Activated naive CD4-positive, alpha-beta T cell treated with anti-CD3 and anti-CD28 coated beads for 36 hours (primary cell): ENCODE measurements at places on chromosomes 6 and 20. TPM values are rescaled to one million over a fixed set of nuclear protein-coding genes. Genes with fewer than 3 reads are reported as not detected.

Gene GFRAL
- total RNA-seq: not detected

DNA sequence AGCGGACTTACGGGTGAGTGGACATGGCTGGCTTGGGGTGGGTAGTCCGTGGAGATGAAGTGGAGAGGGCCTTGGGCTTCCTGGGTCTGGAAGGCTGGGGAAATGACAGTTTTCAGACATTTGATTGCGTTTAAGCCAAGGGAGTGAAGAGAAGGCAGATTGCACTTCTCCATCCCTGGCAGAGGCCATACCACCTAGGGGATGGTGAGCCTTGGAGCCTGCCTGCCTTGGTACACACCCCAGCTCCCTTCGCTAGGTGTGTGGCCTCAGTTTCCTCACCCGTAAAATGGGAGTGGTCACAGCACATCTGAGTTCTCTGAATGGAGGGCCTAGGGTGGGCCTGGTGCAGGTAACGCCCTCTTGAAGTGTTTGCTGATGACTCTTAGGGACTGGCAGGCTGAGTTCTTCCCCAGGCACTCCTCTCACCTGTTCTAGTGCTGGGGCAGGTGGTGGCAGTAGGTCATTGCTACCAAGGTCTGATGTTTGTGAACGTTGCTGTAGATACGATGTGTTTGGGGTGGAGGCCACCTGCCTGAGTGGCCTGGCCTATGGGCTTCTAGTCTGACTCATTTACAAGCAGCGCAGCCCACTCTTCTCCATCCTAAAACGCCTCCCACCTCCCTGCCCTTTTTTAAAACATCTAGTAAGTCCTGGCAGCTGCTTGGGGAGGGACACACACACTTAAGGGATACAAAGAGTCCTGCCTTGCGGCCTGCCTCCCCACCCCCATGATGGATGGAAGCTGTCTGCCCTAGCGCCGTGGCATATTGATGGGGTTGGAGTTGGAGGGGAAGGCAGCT lies 2.3 kb downstream of the RBM38 start:
- peak overlapping the region; percentile 90 for H3K4me3 ChIP-seq
- H3K27ac ChIP-seq: peak overlapping the region; percentile 94
- DNase-seq: no peak
- H3K4me1 ChIP-seq: peaks cover 67% of the 10 kb centered on the region

GRCh38 chr6:11374036-11375010 lies 141.9 kb upstream of the NEDD9 start:
- H3K36me3 ChIP-seq: peaks cover 39% of the 10 kb centered on the region
- DNase-seq: peak; percentile 52
- H3K4me1 ChIP-seq: peaks cover 74% of the 10 kb centered on the region

Gene CTCFL
- not detected for total RNA-seq

Gene RXRB
- 50.6 TPM for total RNA-seq

Gene FRK
- total RNA-seq: not detected

- no peak overlapping the region for H3K4me3 ChIP-seq
- H3K27ac ChIP-seq: no peak overlapping the region
- no peaks in the 10 kb centered on the region for H3K36me3 ChIP-seq
- no peak for DNase-seq
- H3K27me3 ChIP-seq: peaks cover 13% of the 10 kb centered on the region
Measured at GRCh38 chr6:1418471-1419191, 29.3 kb downstream of the FOXF2 start.

DNA sequence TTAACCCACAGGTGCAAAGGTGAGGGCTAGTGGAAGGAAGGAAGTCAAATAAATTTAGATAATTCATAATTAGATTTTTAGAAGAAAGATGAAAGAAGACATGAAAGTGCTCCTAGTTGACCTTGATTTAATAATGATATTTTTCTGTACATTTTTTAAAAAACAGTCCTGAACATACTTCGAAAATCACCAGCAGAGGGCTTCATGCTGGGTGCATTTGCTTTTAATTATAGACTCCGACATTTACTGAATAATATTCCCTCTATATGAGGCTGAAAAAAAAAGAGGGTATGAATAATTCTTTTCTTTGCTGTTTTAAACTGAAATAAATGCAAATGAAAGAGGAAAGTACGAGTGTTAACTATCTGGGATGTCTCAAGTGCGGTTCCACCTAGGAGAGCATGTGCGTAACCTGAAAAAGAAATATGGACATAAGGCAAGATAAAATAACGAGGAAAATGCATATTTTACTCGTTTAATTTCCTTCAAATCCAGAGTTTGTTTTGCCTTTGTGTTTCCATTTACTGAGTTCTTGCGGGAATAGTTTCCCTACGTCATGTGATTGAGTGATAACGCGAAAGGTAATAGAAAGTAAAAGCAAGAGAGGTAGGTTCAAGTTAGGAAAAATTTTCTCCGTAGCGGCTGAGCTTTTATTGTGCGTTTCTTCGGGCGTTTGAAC lies 3.1 kb upstream of the TFAP2B start:
- H3K27me3 ChIP-seq: peaks cover 65% of the 10 kb centered on the region
- peaks cover 13% of the 10 kb centered on the region for H3K4me1 ChIP-seq
- no peak for DNase-seq
- peak overlapping the region; percentile 79 for H3K4me3 ChIP-seq

Gene MACROD2
- not detected for total RNA-seq

GRCh38 chr20:10034717-10035571 lies at the start of gene ANKEF1:
TSS of gene ANKEF1 (plus strand) at chr20:10034987. CDS start at chr20:10038302, 3,315 bp downstream.
- peaks cover 6% of the 10 kb centered on the region for H3K4me1 ChIP-seq
- H3K4me3 ChIP-seq: peak within 1 kb of the TSS; percentile 66
- H3K36me3 ChIP-seq: peaks cover 3% of the 10 kb centered on the region
- DNase-seq: peak; percentile 75
- no peak within 1 kb of the TSS for H3K27ac ChIP-seq
- no peaks in the 10 kb centered on the region for H3K27me3 ChIP-seq

Gene TRAPPC3L
- not detected for total RNA-seq

DNA sequence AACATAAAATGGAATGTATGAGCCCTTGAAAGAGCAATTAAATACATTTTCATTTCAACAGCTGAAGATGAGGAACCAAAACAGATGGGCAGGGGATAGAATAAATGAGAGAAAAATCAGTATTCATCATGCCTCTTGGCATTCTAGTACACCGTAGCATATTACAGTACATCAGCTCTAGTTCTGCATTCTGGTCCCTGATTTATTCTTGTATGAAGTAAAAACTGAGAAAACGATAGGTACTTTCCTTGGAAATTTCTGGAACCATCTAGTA lies 349.4 kb downstream of the ARHGAP18 start:
- no peak overlapping the region for H3K27ac ChIP-seq
- peaks cover 9% of the 10 kb centered on the region for H3K27me3 ChIP-seq
- H3K36me3 ChIP-seq: no peaks in the 10 kb centered on the region
- peaks cover 4% of the 10 kb centered on the region for H3K4me1 ChIP-seq
- H3K4me3 ChIP-seq: no peak overlapping the region

Gene SLC52A3
- not detected for total RNA-seq

Gene DEFB121
- not detected for total RNA-seq

DNA sequence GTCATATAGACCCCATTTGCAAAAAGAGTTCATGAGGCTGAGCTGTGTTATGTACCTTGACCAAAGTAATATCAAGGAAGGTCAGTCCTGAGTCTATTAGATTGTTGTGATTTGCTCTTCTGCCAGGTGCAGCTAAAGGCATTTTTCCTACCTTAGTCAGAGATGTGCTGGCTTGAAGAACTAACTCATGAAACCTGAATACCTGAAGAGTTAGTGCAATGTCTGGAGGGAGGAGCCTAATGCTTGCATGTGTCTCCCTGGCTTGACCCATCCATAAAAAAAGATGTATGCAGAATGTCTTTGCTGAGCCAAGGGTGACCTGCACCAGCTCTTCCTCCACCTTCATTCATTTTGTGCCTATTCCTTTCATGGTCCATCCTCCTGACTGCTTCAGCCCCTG lies 742.0 kb downstream of the KIF16B start:
- H3K27ac ChIP-seq: no peak overlapping the region
- no peak overlapping the region for H3K4me3 ChIP-seq
- DNase-seq: no peak
- H3K36me3 ChIP-seq: no peaks in the 10 kb centered on the region
- no peaks in the 10 kb centered on the region for H3K27me3 ChIP-seq

DNA sequence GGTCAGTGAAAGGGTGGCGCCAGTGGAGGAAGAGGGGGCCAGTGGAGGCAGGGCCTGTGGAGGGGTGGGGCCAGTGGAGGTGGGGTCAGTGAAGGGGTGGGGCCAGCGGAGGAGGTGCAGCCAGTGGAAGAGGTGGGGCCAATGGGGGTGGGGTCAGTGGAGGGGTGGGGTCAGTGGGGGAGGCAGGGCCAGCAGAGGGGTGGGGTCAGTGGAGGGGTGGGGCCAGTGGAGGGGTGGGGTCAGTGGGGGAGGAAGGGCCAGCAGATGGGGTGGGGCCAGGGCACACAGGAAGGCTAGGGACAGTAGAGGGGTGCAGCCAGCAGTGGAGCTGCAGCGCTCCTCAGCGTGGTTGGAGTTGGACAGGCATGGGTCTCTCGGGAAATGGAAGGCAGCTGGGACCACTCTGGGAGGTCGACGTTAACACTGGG lies 18.7 kb downstream of the ADRM1 start:
- no peak overlapping the region for H3K4me3 ChIP-seq
- peak; percentile 31 for DNase-seq
- H3K36me3 ChIP-seq: no peaks in the 10 kb centered on the region

Gene CDH26
- total RNA-seq: 1.8 TPM

Gene CST7
- total RNA-seq: 43.1 TPM

Gene DCBLD1
- total RNA-seq: 1.4 TPM

DNA sequence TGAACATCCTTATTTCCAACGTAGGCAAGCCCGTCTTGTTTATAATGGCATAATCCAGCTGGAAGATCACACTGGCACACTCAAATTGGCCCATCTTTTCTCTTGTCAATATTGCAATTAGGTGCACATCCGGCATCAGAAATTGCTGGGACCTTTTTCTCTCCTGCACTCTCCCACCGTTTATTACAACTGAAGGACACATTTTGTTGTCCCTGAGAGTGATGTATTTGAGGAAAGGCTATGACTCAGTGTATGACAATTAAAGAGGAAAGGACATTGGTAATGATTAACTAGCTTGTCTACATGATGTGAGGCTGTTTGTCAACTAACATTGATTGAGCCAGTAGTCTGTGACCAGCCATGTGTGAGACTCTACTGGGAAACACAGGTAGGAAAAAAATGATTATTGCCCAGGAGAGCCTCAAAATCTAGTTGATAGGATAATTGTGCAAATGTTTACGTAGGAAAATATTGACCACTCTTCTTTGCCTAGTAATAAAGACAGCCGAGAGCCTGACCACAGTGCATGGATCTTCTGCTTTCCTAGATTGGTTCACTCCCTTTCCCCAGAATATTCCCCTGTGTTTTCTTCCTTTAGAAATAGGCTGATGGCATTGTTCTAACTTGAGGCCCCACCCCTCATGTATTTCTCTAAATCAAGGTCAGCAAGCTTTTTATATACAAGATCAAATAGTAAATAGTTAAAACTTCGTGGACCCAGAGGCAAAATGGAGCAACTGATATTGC lies 230.0 kb upstream of the BTBD3 start:
- H3K27me3 ChIP-seq: peaks cover 21% of the 10 kb centered on the region
- H3K4me1 ChIP-seq: no peaks in the 10 kb centered on the region
- DNase-seq: no peak
- no peak overlapping the region for H3K4me3 ChIP-seq
- peaks cover 1% of the 10 kb centered on the region for H3K36me3 ChIP-seq

DNA sequence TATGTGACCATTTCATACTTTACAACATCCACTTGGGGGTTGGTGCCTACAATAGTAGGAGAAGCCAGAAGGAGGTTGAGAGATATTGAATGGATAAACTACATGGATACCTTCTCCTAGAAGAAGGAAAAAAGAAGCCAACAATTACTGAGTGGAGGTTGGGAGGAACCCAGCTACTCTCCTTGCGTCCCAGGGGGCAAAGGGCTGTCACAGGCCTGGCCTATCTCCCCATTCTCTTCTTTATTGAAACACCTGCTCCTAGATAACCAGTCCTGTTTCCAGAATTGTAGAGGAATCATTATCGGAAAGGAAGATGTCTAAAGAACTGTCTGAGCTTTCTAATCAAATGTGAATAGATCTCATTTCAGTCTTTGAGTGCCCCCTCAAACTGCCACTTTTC lies 115.1 kb downstream of the MAP7 start:
- H3K4me1 ChIP-seq: no peaks in the 10 kb centered on the region
- H3K36me3 ChIP-seq: no peaks in the 10 kb centered on the region
- H3K27me3 ChIP-seq: no peaks in the 10 kb centered on the region

Gene WFDC10B
- not detected for total RNA-seq

Gene DCDC2
- total RNA-seq: not detected

- H3K27me3 ChIP-seq: peaks cover 6% of the 10 kb centered on the region
- H3K36me3 ChIP-seq: no peaks in the 10 kb centered on the region
- no peak overlapping the region for H3K4me3 ChIP-seq
- DNase-seq: no peak
Measured at GRCh38 chr20:9500121-9500520, 14.3 kb upstream of the LAMP5 start.

- H3K27ac ChIP-seq: no peak overlapping the region
- peaks cover 44% of the 10 kb centered on the region for H3K27me3 ChIP-seq
- peaks cover 12% of the 10 kb centered on the region for H3K4me1 ChIP-seq
- H3K4me3 ChIP-seq: peak overlapping the region; percentile 66
Measured at GRCh38 chr6:12956991-12957320, 240.4 kb downstream of the PHACTR1 start.

- peak; percentile 35 for DNase-seq
- no peaks in the 10 kb centered on the region for H3K36me3 ChIP-seq
- H3K4me1 ChIP-seq: no peaks in the 10 kb centered on the region
- H3K4me3 ChIP-seq: no peak overlapping the region
- no peak overlapping the region for H3K27ac ChIP-seq
Measured at GRCh38 chr20:43408848-43409576, 48.7 kb upstream of the SRSF6 start.

Gene LZTS3
- total RNA-seq: 1.4 TPM

- peaks cover 33% of the 10 kb centered on the region for H3K4me1 ChIP-seq
- DNase-seq: peak; percentile 80
- no peaks in the 10 kb centered on the region for H3K27me3 ChIP-seq
- peak overlapping the region; percentile 93 for H3K27ac ChIP-seq
- peak overlapping the region; percentile 83 for H3K4me3 ChIP-seq
Measured at GRCh38 chr6:34235307-34236130, 1.2 kb upstream of the HMGA1 start.

Gene PTCRA
- not detected for total RNA-seq

Gene SYCP2L
- total RNA-seq: not detected

GRCh38 chr6:6810727-6811126 lies 222.2 kb downstream of the LY86 start:
- peak; percentile 70 for DNase-seq
- no peaks in the 10 kb centered on the region for H3K36me3 ChIP-seq
- peak overlapping the region; percentile 0 for H3K27ac ChIP-seq
- H3K4me3 ChIP-seq: peak overlapping the region; percentile 66

DNA sequence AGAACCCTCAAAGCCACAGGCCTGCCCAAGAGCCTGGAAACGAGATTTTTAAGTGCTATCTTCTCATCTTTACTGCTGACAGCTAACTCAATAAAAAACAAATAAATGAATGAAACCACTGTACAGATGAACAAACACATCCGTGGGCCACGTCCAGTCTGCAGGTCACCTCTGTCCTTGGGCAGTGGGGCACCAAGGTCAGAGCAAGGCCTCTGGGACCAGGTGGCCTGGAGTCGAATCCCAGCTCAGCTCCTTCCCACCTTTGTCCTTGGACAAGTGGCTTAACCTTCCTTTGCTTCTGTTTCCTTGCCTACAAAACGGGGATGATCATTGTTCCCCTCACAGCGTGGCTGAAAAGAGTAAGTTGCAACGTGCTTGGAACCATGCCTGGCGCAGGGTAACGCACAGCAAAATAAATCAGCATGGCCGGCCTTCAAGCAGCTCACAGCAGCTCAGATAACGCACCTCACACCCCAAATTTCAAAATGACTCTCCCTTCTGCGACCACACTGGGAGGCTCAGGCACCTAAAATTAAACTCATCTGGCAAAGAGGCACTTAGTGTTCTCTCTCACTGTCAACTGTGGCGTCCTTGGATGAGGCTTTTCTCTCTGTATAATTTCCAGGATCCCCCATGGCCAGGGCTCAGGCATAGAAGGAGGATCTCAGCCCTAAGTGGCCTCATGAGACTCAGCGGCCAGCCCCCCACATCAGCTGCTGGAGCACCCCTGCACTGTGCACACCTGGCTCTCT lies 35.7 kb downstream of the RRBP1 start:
- H3K27ac ChIP-seq: no peak overlapping the region
- no peaks in the 10 kb centered on the region for H3K27me3 ChIP-seq
- H3K4me1 ChIP-seq: peaks cover 6% of the 10 kb centered on the region
- no peaks in the 10 kb centered on the region for H3K36me3 ChIP-seq
